ENCODE measurements at places on chromosomes 11 and 22.

- no peak for DNase-seq
Measured at GRCh38 chr11:8352103-8352875, 88.6 kb upstream of the LMO1 start.

DNA sequence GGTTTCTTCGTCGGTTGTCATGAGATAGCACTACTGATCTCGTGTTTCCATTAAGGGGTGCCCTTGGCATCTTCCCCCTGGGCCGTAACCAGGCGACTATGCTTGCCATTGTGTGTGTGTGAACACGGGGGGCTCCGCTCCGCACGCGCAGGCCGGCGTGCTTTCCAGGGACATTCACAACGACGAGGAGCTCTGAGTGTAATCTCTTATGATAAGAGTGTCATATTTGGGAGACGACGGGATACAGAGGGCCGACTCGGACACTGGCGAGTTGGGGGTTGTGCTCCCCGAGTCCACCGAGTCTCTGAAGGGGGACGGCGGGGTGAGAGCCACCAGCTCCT, 170.9 kb upstream of the CTSC start:
- no peak for DNase-seq

DNA sequence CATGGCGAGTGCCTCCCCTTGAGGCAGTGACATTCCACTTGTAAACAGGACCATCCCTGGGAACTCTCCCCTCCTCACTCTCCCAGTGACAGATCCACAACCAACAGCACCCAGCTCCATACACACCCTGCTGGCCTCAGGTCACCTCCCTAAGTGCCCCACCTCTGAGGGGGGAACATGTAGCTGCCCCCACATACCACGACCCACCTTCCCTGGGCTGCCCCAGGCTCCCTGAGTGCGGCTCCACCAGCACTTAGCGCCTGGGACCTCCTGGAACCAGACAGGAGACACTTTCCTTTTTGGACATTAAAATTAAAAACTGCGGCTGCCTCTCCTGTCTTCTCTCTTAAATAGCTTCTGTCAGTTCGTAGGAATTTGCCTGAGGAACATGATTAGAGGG, 1140.1 kb downstream of the BRD1 start:
- no peak for DNase-seq

DNA sequence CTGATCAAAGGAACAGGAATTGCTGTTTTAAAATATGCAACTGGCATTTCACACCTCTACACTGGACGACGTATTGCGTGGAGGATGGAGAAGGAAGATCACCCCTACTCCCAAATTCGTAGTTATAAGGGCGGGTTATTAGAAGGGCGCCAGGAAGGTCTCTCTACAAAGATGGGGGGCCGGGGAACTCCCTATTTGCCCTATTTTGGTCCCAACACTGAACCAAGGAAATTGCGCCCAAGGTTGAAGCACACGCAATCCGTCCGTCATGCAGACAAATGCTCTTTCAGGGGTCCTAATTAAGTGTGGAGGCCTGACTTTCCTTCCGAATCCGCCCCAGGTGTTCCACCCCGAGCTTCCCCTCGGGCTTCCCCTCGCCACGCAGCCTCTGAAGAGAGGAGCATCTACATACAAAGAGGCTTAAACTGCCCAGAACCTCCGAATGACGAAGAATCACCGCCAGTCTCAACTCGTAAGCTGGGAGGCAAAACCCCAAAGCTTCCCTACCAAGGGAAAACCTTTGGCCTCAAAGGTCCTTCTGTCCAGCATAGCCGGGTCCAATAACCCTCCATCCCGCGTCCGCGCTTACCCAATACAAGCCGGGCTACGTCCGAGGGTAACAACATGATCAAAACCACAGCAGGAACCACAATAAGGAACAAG, 396 bp downstream of the NPAT start:
- no peak for DNase-seq

- no peak for DNase-seq
Measured at GRCh38 chr11:44886790-44887140, 63.9 kb downstream of the TP53I11 start.

DNA sequence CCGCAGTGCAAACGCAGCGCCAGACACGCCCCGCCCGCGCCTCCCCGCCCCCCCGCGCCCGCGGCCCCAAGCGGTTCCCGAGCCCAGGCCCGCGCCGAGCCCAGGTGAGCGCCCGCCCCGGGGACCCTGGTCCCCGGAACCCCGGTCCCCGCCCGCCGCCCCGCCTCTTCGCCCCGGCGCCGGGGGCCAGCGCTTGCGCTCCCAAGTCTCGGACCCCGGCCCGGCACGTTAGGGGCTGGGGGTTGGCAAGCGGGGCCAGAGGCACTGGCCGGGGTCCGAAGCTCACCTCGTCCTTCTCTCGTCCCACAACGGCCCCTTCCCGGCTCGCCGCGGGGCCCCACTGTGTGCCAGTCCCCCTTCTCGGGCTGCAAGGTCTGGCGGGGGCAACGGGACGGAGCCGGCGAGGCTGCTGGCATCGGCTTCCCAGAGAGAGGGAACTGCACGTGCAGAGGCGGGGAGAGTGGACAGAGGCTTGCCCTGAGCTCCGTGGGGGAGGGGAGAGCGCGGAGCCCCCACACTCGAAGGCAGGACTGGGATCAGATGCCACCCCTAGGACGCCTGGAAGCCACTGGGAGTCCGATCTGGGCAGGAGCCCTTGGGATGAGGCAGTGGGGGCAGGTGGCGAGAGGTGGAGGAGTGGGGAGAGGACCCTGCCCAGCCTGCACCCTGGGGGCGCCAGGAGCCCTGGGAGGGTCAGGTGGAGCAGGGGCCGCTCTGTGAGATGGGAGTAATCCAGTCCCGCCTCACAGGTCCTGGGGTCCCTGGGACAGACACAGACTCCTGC, 1.8 kb upstream of the AIFM3 start:
- no peak for DNase-seq

DNA sequence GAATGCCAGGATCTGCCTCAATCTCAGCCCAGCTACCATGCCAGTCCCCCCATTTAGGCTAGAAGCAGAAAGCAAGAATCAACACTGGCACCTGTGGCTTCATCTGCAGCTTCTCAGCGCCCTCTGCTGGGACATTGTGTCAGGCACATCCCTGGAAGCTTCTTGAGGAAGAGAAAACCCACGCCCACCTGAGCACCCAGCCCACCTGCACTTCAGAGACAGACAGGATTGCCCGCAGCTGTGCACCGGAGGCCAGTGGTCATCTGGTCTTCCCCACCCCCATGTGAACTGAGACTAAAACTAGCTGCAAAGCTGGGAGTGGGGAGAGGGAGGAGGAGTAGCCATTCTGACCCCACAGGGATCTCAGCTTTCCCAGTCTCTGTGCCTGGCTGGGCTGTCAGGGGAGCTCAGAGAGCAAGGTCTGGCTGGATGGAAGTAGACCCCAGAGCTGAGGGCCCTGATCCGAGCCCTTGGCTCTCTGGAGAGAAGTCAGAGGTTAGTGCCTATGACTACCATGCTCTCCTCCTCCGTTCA, 66.8 kb downstream of the FEZ1 start:
- no peak for DNase-seq

- no peak for DNase-seq
Measured at GRCh38 chr11:35682230-35683173, 19.9 kb downstream of the TRIM44 start.

DNA sequence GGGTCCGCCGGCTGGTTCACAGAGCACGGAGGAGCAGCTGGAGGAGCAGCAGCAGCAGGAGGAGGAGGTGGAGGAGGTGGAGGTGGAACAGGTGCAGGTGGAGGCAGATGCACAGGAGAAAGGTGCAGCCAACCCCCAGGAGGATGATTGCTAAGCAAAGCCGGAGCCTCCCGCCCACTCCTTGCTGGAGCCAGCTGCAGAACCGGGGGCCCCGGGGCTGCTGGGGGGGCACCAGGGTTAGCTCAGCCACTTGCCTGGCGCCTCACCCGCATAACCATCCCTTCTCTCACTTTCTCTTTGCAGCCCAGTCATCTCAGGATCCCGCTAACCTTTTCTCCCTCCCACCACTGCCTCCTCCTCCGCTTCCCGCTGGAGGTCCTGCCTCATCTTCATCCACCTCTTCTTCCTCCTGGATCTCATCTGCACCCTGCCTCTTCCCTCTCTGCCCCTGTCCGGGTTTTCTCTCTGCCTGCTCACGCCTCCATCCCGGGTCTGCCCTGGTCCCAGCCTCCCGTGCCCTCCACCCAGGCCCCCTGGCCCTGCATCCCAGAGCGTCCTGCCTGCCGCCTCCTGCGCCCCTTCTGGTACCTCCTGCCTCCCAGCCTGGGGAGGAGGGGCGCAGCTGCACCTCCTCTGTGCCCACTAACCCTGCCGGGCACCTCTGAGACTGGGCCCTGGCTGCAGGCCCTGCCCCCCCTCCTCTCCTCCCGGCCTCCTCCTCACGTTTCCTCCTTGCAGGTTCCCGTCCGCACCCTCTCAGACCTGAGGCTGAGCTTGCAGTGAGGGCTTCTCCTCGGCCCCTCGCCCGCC, 9.5 kb downstream of the KCTD17 start:
- peak; percentile 68 for DNase-seq

GRCh38 chr11:117517097-117517496, 189.4 kb downstream of the CEP164 start:
- no peak for DNase-seq

DNA sequence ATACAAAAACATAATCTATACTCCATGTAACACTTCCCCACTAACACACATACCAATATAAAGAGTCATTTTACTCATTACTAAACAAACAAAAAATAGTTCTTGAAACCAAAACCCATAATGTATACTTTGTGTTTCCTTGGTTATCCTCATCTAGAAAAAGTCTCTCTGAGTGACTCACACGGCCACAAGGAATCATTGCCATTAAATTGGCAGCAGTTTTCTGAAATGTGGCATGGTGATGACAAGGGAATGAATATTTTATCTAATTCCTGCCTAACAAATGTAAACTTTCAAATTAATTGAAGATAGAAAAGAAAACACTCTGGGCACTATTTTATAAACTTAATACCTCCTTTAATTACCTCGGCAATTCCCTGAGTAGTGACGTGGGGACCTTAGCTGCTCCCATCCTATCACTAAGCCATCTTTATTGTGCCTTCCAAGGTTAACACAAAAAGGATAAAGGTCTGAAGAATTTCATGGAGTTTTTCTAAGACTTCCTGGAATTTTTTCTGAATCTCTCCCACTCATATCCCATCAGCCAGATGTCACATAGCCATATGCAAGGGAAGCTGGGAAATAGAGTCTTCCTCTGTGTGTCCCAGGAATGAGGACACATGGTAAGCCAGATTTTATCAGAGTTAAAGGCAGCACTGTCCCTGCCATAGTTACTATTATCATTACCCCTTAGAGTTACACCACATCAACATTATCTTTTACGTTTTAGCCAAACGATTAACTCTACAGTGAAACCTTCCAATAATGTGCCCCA, 857.2 kb upstream of the TENM4 start:
- DNase-seq = no peak

GRCh38 chr22:46573781-46574437, 36.5 kb upstream of the CELSR1 start:
- DNase-seq = no peak

DNA sequence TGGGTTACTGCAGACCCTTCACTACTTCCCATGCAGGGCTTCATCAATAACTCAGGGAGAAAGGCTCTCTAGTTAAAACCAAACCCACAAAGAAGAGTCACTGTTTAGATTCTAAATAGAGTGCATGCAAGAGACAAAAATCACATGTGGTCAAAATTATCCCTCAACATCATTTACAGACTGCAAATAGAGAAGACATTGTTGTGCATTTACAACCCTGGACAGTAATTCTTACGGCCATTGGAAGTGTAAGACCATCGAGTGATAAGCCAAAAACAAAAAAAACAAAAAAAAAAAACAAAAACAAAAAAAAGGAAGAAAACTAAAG, 93.4 kb downstream of the RASSF10 start:
- DNase-seq = no peak

GRCh38 chr22:40401532-40401931, 31.1 kb downstream of the SGSM3 start:
- peak; percentile 47 for DNase-seq

DNA sequence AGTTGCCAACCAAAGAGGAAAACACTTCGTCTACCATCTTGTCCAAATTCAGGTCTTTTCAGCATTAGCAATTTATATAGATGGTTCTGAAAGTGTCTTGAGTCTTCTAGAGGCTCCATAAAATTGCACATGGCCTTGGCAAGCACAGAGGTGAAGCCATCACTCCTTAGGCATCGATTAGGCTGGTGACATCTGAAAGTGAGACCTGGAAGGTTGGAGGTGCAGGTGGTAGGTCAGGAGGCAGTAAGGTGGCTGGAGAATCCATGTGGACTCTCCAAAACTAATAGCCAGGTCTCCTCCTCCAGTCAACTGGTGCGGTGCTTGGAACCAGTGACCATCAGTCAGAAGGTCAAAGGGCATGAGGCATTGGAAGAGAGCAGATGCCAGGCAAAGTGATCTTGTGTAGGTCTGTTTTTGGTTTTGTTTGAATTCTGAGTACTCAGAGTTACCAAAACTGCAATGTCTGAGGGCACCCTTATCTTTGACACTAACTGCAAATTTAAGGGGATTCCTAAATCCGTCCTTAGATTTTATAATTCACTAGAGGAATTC, 6.6 kb upstream of the APOL2 start:
- DNase-seq = no peak

DNA sequence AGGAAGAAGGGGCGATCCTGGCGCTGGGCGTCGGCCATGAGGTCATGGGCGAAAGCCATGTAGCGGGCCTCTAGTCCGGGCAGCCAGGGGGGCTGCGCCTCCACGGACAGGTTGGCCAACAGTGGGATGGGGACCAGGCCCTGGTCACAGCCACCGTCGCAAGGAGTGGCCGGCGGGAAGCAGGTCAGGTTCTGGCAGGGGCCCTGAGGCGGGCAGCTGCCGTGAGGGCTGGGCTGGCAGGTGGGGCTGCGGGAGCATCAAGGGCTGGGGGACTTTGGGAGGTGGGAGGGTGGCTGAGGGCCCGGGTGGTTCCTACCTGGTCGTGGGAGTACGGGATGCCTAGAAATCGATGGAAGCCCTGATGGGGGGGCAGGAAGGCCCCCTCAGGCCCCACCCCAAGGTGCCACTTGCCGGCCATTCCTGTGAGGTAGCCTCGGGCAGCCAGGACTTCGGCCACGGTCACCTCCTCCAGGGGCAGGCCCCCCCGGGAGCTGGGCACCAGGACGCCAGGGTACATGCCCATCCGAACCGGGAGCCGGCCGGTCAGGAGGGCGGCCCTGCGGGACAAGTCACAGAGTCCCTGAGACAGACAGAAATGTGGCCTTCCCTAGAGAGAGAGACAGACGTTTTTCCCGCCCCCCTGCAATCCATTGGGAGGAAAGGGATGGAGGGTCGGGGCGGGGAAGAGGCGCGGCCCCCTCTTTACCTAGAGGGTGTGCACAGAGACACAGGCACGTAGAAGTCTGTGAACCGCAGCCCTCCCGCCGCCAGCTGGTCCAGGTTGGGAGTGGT, 906 bp downstream of the ARSA start:
- no peak for DNase-seq

GRCh38 chr11:106848526-106848925, 169.8 kb downstream of the GUCY1A2 start:
- no peak for DNase-seq

- no peak for DNase-seq
Measured at GRCh38 chr22:36860017-36860416, 789 bp upstream of the NCF4 start.

GRCh38 chr22:30919973-30920372, 48.6 kb downstream of the MORC2 start:
- no peak for DNase-seq

- DNase-seq = no peak
Measured at GRCh38 chr11:74019104-74019738, 10.3 kb upstream of the UCP3 start.

All from stimulated activated CD4-positive, alpha-beta T cell treated with anti-CD3 and anti-CD28 coated beads, Interleukin-15, amount 100 ng/mL, for 48 hours (primary cell).